ENCODE measurements at places on chromosomes 12 and 14.

DNA sequence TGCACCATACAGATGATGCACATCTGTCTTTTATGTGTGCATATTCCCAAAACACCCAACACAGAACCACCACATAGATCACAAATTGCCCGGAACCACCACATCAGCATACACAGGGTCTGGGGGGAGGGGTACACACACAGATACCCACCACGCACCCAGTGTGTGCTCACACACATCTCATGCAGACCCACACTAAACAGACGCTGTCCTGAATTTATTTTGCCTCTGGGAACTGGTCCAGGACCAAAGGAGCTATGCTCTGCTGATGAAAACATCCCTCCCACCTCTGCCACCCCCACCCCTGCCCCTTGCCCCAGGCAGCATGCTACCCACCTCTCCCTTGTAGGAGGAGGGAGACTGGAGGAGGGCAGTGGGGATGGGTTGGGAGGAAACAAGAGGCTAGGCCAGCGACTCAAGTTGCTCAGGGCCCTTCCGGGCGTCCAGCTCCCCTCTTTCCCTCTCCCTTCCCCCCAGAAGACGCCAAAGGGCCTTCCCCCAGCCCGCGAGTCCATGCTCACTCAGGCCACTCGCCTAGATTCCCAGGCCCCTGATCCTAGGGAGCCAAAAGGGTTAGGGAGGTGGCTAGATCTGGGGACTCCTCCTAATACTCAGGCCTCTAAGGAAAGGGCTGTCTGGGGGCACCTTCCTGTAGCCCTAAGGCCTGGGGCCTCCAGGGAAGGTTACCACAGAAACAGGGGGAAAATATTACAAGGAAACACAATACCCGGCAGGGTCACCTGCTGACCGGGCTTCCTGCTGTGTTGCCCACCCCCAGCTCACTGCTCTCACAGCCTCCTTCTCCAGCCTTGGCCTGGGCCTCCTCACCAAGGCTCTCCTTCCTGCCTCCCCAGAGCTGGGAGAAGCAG lies 3.1 kb downstream of the HDAC7 start:
- no peak for DNase-seq

DNA sequence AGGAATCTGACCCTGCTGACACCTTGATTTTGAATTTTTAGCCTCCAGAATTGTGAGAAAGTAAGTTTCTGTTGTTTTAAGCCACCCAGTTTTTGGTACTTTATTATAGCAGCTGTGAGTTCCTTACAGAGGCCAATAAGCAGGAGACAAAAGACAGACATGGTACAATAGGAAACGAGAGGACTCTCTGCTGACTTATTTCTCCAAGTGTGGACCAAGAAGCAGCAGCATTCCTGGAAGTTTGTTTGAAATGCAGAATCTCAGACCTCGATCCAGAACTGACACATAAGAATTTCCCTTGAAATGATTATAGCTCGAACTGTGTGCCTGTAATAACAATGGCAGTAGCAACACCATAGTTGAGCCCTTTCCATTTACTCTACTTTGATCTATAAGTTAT lies 31.9 kb upstream of the LUM start:
- no peak for DNase-seq

DNA sequence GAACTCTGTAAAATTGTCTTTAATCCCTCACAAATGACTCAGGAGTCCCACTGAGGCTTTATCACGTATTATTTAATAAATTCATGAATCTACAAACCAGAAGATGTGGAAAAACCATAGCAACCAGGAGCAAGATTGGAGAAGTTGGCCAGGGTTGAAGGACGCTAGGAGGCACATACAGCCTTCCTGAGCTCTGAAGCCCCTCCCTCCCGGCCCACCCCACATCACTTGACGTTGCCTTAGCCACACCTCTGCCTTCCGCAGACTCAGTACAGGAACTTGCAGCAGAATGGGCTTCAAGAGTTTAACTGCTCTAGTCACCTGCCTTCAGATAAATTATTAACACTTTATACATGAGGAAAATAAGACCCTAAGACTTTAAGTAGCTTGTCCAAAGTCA lies 33.9 kb downstream of the SLC35F4 start:
- no peak for DNase-seq

GRCh38 chr14:51732494-51733112 lies 80.9 kb downstream of the FRMD6 start:
- no peak for DNase-seq

GRCh38 chr14:50121486-50121885 lies 5.1 kb upstream of the VCPKMT start:
- no peak for DNase-seq

DNA sequence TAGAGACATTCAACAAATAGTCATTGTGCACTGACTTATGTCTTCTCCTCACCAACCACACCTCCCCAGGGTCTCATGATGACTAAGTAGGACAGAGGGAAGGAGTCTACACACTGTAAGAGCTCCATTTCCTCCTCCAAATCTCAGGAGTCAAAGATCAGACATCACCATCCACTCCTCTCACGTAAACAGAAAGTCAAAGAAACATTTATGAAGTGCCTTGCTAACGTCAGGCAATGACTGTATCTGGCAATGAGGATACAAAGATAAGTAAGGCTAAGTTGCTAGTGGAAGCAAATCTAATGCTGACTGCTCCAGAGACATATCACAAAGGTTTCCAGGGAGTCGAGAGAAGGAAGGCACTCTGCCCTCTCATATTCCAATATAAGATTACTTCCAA lies 88.9 kb downstream of the SLC2A13 start:
- DNase-seq: no peak

All from stimulated activated CD8-positive, alpha-beta memory T cell treated with anti-CD3 and anti-CD28 coated beads, Interleukin-15, amount 100 ng/mL, for 48 hours (primary cell).